ENCODE measurements at places on chromosomes 5 and 9.

DNA sequence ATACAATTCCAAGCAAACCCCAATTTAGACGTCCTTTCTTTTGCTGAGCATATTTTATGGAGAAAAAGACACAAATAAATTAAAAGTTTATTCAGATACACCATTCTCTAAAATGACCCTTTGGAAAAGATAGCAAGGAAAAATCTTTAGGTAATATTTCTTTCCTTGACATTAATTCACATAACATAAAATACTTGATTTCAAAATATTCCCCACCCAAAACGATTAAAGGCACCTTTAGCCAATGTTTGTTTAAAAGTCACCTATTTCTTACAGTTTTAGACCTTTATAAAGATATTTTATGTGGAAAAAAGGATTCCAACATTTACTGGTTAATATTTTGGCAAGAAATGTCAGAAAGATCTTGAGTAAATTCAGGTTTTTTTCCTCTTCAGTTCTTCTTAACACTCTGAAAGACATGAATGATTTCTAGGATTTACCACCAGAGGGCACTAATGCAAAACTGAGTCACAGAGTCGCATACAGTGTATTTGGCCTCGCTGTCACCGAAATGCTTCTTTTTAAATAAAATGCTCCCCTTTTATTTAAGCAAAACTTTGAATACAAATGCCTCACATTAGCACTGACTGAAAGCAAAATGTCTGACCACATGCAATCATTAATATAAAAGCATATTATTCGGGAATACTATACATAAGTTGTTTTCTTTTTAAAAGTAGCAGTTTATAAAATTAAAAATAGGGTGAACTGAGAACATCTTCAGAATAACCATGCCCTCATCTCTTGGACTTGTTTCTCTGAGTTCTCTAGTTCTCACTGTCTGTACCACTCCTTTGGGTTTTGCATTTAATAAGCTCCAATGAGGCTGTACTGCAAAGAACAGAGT lies 122.5 kb downstream of the SLC1A3 start:
- DNase-seq, result peak; percentile 80

- no peak for DNase-seq
These were observed 85.7 kb upstream of the SHB start for GRCh38 chr9:38154501-38155421.

- no peak for DNase-seq
These were observed 10.2 kb downstream of the SH3PXD2B start for GRCh38 chr5:172444110-172444510.

DNA sequence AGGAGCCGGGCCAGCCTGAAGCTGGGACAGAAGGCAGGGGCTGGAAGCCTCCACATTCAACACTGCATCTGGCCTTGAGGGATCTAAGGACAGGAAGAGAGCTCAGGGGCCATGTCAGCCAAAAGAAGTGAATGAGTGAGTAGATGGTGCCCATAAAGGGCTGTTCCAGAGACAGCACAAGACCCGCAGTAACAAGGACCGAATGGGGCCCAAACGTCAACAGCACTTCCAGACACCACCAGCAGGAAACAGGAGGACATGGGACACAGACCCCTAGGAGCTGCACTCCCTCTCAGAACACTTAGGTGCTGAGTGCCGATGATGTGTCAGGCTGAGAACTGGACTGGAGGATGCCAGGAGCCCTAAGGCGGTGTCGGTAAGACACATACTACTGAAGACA lies 114.8 kb upstream of the FAM120A start:
- DNase-seq, result no peak

- DNase-seq, result no peak
These were observed at the start of gene SLC36A2 for GRCh38 chr5:151347369-151347768. SLC36A2 (minus strand) TSS chr5:151347559; CDS start chr5:151347460, 99 bp downstream.

DNA sequence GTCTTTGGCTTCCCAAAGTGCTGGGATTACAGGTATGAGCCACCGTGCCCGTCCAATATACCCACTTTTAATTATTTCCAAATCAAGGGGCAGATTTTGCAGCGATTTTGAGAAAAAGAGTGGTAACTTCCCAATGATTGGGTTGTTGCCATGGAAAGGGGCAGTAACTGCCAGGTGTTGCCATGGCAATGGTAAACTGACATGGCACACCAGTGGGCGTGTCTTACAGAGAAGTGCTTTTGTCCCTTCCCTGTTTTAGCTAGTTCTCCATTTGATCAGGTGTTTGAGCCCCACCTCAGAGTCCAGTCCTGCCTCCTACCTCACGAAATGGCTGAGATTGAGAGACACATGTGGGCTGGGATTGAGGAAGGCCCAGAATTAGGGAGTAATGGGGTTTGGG lies 86.3 kb upstream of the IER5L start:
- DNase-seq, result peak; percentile 13

GRCh38 chr5:129852747-129853352 lies 51.4 kb upstream of the CHSY3 start:
- DNase-seq, result peak; percentile 73

DNA sequence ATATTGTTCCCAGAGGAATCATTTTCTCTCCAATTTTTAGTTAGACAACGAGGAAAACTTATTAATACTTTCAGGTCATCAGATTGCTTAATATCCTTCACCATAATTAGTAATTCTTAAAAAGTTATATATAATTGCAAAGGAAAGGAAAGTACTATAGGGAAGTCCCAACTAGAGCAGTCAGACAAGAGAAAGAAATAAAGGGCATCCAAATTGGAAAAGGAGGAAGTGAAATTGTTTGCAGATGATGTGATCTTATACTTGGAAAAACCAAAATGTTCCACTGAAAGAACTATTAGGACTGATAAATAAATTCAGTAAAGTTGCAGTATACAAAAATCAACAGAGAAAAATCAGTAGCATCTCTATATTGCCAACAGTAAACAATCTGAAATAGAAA lies 223.5 kb upstream of the MEF2C start:
- no peak for DNase-seq

- DNase-seq, result no peak
These were observed 37.8 kb downstream of the PRELID2 start for GRCh38 chr5:145797336-145797735.

GRCh38 chr5:63935103-63935502 lies 27.1 kb downstream of the HTR1A start:
- DNase-seq, result no peak
